NCI-H226 (cell line): ENCODE measurements at places on chromosomes 3 and 15.
A peak's percentile ranks its signal among the peaks of the same experiment; 100 is the strongest.

GRCh38 chr3:75985432-75985831 is 200.1 kb upstream of the ZNF717 start:
- no peak for DNase-seq

DNA sequence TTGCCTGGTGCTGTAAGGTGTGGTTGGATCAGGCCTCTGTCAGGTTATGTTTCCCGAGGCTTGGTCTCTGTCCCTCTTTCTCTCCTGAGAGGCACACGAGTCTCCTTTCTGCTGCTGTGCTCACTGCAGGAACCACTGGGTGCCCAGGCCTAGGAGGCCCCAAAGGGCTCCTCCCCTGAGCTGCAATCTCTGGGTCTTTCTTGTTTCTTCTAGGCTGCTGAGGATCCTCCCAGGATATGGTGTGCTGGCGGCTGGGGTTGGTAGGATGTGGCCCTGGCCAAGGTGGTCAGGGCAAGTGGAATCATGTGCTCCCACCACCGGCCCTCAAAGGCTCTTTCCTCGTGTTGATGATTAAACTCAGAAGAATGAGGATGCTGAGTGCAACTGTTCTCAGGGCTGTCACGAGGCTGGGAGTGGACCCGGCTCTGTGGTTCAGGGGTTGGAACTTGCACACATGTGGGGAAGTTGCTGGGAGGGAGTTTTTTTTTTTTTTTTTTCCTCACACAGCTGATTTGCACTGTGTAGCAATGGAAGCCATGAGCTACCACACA is 43.6 kb upstream of the CTSH start:
- peak; percentile 100 for DNase-seq

GRCh38 chr3:102415553-102415952 is 19.3 kb upstream of the ZPLD1 start:
- no peak for DNase-seq

GRCh38 chr3:193963808-193964516 is 172.0 kb upstream of the HES1 start:
- DNase-seq, result no peak

GRCh38 chr15:31396881-31397560 is 70.4 kb downstream of the KLF13 start:
- DNase-seq, result no peak

GRCh38 chr3:145079436-145079835 is 1081.5 kb downstream of the PLOD2 start:
- no peak for DNase-seq

GRCh38 chr3:17656264-17656663 is 86.2 kb downstream of the TBC1D5 start:
- no peak for DNase-seq

DNA sequence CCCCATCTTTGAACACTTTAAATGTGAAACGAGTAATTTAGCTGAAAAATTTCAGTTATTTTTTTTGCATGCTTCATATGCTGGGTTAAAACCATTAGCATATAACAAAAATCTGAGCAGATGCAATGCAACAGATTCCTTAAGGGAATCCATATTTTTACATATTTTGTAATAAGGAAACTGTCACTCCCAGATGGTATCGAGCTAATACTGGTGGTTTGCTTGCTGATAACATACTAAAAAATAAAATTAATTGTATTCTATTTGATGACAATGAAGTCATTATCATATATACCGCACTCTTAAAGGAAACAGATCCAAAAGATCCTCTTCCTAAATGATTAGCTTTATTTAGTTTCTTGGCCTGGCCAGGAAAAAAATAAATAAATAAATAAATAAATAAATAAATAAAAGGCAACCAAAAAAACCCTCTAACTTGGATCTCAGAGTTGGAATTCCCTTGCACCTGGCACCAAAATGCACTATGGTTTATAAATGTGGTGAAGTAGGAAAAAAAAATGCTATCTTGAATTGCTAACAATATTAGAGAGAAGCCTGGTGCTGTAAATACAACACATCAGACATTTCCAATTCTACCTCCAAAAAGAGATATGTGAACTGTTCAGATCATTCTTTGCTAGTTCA is 503.2 kb upstream of the ARRDC4 start:
- DNase-seq, result no peak

DNA sequence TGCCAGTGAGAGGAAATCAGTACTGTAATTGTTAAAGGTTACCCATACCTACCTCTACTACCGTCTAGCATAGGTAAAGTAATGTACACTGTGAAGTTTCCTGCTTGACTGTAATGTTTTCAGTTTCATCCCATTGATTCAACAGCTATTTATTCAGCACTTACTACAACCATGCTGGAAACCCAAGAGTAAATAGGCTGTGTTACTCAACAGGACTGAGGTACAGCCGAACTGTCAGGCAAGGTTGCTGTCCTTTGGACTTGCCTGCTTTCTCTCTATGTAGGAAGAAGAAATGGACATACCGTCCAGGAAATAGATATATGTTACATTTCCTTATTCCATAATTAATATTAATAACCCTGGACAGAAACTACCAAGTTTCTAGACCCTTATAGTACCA is 265.5 kb downstream of the NR2F2 start:
- no peak for DNase-seq
